ENCODE measurements at places on chromosomes 5 and 9. TPM values are rescaled to one million over a fixed set of nuclear protein-coding genes. Genes with fewer than 3 reads are reported as not detected.
A peak's percentile ranks its signal among the peaks of the same experiment; 100 is the strongest.

The CDC20B gene
- not detected for total RNA-seq

The PCDHA1 gene
- not detected for total RNA-seq

GRCh38 chr5:107486489-107486888 is 184.2 kb downstream of the EFNA5 start:
- DNase-seq, result peak; percentile 40

The SCAI gene
- 2.9 TPM for total RNA-seq

The CLIC3 gene
- 33.3 TPM for total RNA-seq

DNA sequence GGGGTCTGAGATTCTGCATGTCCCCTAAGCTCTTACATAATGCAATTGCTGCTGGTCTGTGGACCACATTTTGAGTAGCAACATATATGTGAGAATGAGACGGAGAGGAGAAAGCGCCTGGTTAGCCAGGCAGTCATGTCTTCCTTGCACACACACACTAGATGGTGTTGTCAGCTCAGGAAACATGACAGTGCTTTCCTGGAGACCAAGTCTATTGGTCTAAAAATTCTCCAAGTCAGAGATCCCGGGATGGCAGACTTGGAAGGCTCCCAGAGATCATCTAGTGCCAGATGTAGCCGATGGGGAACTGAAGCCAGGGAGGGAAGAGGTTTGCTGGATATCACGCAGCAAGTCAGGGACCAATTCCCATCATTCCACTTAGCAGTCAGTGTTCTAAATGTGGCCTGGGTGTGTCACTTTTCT is 53.4 kb downstream of the GALNT12 start:
- DNase-seq, result peak; percentile 93

DNA sequence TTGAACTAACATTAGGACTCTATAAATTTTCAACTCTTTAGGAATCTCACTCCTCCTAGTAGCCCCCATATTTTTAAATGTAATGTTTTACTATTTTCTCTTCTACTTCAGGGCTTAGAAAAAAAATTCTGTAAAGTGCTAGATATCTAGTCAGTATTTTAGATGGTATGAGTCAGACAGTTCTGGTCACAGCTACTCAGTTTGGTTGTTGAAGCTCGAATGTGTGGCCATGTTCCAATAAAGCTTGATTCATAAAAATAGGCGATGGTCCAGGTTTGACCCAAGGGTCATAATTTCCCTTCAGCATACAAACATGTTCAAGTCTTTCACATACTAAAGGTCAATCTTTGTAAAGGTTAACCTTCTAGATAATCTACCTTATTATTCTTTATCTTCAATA is 566.0 kb upstream of the CDH18 start:
- DNase-seq, result no peak
